ENCODE measurements at places on chromosomes 7 and 10.

DNA sequence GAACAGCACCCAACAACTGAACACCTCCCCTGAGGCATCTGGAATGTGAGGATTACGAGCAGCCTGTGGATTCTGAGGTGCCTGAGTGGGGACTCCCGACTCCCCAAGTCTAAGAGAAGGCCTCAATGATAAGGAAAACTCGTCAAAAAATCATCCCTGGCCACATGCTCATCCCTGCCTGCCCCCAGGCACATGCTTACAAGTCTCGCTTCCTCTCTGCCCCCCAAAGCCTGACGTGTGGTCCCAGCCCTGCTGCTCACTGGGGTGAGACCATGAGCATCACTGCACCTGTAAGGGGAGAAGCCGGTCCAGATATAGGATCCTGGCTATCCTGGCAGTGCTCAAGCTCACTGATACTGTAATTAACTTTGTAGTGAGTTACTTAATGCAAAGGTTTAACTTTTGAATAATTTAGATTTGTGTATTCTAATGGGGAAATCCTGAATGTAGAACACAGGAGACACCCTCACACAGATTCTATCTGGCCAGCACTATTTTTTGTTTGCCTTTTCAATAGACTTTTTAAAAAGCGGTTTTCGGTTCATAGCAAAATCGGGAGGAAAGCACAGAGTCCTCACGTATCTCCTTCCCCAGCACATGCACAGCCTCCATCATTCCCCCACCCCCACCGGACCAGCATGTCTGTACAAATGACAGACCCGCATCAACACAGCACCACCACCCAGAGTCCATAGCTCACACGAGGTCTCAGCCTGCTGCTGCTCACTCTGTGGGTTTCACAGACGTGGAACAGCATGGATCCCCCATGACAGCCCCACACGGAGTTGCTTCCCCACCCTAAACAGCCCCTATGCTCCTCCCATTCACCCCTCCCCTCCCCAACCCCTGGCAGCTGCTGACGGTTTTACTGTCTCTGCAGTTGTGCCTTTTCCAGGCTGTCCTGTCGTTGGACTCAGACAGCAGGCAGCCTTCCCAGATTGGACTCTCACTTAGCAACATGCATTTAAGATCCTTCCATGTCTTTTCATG lies 167.9 kb downstream of the DIP2C start:
- no peak for DNase-seq

GRCh38 chr10:78768041-78768835 lies 300.5 kb upstream of the ZMIZ1 start:
- DNase-seq, result no peak

- no peak for DNase-seq
These were observed 45.9 kb downstream of the SGMS1 start for GRCh38 chr10:50577681-50578350.

DNA sequence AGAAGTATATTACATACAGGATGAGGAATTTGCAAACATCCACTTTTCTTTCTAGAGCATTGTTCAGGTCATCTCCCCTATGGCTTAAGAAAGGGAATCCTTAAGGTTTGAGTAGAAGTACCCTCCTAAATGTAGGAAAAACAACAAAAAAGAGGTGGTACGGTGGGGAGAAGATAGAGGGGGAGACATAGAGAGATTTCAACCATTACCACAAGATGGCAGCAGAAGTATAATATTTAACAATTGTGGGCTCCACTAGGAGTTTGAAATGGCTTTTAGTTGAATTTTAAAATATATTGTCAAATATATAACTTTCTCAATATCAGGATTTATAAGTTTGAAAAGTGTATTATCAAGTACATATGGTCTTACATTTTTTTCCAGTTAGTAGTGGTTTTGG lies 72.7 kb upstream of the PRKG1 start:
- DNase-seq, result peak; percentile 47

- DNase-seq, result no peak
These were observed 92.7 kb downstream of the EEPD1 start for GRCh38 chr7:36245684-36246299.

DNA sequence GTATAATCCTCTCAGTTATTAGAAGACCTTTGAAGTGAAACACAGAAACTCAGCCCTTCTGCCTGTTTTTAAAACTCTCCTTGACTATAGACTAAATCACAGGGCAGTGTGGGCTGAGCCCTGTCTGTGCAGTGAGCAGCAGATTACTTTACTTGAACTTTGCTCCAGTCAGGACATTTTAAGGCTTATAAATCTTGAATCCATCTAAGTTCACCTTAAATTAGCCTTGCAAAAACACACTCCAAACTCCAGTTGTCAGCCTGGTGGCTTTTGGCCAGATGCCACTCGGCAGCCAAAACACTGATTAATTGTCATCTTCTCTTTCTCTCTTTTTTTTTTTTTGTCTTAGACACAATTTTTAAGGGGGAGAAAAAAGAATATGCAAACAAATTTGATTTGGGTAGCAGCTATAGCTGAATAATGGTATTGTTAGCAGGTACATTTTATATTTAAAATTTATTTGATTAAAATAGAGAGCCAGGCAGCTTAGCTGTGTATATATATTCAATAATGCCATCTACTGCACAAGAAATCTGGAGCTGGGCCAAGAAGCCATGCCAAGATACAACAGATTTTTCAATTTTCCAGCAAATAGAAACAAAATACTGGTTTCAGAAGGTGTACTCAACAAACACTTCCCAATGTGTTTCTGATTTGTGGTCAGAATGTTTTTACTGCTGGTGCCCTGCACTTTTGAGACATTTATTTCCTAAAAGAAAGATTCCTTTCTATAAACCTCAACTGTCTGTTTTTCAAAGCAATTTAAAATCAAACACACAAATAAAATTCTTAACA lies 247.7 kb downstream of the TFEC start:
- no peak for DNase-seq

- DNase-seq, result no peak
These were observed 26.4 kb upstream of the ADRB1 start for GRCh38 chr10:114017271-114017670.

DNA sequence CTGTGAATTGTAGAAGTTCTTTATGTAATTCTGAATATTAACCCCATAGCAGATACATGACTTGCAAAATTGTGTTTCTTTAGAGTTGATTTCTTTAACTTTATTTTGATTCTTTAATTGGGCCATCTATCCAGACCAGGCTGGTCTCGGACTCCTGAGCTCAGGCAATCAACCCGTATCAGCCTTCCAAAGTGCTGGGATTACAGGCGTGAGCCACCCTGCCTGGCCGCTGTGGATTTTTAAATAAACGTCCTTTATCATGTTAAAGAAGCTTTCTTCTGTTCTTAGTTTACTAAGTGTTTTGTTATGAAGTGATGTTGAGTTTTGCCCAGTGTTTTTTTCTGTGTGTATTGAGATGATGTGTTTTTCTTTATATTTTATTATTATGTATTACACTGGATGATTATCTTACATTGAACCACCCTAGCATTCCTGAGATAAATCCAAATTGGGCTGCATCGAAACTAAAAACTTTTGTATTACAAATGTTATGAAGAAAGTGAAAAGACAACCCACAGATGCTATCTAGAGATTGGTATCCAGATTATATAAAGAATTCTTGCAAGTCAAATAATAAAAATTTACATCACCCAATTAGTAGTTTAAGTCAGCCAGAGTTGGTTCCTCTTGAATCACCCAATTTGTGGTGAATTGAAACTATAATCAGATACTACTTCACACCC lies 118.1 kb downstream of the TPST1 start:
- no peak for DNase-seq

GRCh38 chr7:36415144-36415543 lies 25.5 kb downstream of the ANLN start:
- no peak for DNase-seq

GRCh38 chr10:44830022-44830421 lies 81.1 kb upstream of the TMEM72 start:
- DNase-seq, result peak; percentile 67

GRCh38 chr7:15489383-15489782 lies 72.4 kb downstream of the AGMO start:
- no peak for DNase-seq

DNA sequence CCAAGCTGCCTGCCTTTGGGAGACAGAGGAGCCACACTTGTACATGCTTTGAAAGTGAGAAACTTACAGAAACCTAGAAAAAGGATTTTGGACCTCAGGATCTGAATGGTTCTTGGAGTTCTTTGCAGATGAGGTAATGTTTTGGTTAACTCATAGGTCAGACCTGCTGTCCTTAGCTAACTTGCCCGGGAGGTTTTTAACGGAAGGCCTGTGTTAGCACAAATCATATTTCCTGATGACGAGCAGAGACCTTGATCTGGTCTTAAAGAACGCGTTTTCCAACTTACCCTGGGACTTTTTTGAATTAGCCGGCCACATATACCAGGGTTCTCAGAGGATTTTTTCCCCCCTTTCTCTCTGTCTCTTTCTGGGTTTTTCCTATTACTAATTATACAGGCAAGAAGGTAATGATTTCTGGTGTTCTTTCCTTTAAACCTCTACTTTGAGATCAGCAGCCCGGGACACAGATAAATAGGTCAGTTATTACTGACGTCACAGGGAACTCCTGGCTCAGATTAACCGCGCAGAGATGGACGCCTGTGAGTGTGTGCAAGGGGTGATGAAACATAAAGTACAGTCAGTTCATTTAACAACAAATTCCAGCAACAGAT lies 101.7 kb upstream of the KLF6 start:
- peak; percentile 90 for DNase-seq

DNA sequence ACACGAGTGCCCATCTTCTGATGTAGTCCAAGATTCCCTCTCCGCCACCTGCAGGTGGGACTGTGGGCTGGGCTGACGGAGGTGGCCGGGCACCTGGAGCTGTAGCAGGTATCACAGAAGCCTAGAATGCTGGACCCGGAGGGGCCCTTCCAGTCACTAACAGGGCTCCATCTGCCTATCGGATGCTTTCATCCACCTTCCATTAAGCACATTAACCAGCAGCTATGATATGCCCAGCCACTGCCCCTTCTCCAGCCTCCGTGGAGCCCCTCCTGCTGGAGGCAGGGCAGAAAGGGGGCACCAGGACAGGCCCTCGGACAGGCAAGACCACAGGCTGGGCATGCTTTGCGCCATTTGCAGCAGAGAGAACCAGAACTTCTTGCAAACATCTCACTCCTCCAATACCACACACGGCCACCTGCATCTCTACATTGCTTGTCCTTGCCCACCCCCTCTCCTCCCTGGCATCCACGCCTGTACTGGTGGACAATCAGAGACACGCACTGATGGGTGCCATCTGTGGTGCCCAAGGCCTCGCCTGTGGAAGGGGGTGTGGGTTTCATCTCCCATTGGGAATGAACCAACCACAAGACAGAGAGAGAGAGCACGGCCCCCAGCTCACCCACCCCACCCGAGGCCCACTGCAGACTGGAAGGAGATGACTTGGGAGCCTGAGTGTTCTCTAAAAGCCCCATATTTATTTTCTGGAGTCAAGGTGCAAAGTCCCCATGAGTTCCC lies 16.8 kb downstream of the PRKAG2 start:
- no peak for DNase-seq
